Right lung (tissue), 10 donors: ENCODE measurements at places on chromosomes 1 and 21. TPM values are rescaled to one million over a fixed set of nuclear protein-coding genes. Genes with fewer than 3 reads are reported as not detected.

GRCh38 chr1:73500154-73500553, 697.8 kb downstream of the LRRIQ3 start:
- DNase-seq, result no peak

DNA sequence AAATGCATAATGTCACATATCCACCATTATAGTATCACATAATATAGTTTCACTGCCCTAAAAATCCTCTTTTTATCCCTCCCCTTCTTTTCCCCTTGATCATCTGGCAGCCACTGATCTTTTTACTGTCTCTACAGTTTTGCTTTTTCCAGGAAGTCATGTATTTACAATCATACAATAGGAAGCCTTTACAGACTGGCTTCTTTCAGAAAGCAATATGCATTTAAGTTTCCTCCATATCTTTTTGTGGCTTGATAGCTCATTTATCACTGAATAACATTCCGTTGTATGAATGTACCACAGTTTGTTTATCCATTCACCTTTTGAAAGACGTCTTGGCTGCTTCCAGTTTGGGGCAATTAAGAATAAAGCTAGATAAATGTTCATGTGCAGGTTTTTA, 14.3 kb upstream of the WDTC1 start:
- no peak for DNase-seq

- DNase-seq, result no peak
These were observed 157.0 kb upstream of the C21orf91 start for GRCh38 chr21:17976139-17976538.

DNA sequence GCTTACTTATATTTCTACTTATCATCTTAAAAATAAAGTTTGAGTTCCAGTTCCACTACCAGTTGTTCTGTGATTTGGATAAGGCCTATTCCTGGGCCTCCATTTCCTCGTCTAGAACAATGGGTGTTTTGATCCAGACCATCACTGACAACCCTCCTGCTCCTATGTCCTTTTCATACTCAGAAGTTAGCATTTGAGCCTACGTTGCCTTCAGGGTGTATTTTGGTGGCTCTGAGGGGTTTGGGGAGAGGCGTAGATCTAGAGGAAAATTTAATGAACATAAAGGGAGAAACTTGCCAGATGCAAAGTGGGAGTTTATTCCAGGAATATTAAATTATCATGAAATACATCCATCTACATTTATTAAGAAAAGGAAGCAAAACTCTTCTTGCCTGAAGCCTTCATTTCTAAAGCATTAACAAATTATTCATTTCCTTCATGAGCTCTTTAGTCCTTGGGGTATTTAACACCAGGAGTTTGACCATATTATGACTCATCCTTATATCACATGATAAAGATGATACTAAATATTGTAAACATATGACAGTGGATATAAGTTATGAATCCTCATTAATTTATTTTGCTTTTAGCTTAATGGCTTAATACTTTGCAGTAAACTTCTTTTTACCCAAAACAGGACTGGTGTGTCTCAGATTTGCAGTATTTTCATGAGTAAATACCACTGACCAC, 47.2 kb upstream of the SYT14 start:
- no peak for DNase-seq

DNA sequence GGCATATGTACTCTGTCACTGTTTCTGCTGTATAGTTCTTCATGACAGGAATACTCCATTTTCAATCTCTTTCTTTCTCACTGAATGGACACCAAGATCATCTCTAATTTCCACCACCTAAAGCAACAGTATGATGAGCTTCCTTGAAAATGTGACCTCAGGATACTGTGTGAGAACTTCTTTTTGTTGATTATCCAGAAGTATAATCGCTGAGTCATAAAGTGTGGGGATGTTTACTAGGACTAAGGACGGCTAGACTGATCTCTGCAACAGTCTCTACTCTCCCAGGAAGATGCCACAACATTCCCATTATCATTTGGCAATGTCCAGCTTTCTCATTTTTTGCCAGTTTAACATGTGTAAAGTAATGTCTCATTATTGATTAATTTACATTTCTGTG, 70.3 kb downstream of the TNFSF18 start:
- no peak for DNase-seq

DNA sequence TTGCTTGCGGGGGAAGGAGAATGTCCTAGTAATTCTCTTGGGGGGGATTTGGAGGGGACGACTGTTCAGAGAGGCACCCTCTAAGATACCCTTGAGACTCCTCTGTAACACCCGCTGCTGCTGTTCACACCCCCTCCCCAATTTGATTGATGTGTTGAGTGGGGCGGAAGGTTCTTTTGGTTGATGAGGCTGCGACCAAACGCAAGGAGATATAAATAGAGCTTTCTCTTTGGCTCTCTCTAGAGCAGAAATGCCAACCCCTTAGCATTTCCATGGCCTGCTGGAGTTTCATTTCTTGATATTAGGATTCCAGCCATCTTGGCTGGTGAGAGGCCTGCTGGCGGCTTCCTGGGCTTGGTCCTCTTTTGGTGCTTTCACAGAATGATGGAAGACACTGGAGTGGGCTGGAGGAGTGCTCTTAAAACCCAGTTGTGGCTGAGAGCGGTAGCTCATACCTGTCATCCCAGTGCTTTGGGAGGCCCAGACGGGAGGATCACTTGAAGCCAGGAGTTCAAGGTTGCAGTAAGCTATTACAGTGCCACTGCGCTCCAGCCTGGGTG, 2.0 kb downstream of the PIK3CD start:
- DNase-seq, result no peak

DNA sequence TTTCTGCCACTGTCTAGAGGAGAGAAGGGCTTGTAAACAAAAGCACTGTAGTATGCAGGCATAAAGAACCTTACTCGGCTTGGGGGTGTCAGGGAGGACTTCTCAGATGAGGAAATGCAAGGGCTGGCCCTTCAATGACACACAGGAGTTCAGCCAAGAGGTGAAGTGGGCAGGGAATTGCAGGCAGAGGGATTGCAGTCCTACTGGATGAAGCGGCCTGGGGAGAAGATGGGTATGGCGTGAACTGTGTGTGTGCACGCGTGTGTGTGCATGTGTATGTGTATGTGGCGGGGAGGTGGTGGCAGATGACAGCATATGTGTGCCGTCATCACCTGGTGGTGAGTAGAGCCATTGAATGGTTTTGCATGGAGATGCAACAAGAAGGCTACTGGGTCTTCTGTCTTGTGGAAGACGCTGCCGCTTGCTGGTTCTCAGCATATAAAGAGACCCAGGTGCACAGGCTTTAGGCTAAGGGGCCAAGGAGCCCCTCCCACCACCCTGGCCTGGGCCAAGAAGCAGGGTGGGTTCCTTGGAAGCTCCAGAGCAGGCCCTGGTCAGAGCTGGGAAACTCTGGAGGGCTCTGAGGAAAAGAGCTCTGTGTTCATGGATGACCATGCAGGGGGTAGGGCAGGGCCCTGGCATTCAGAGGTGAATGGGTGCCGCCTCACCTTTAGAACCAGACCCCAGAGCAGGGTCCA, 4.1 kb upstream of the EPS8L3 start:
- no peak for DNase-seq

- no peak for DNase-seq
These were observed 15.5 kb upstream of the CITED4 start for GRCh38 chr1:40877698-40878097.

- no peak for DNase-seq
These were observed 25.2 kb downstream of the RCAN1 start for GRCh38 chr21:34589511-34590282.

- DNase-seq, result no peak
These were observed 381.0 kb upstream of the VAMP3 start for GRCh38 chr1:7389906-7390603.

DNA sequence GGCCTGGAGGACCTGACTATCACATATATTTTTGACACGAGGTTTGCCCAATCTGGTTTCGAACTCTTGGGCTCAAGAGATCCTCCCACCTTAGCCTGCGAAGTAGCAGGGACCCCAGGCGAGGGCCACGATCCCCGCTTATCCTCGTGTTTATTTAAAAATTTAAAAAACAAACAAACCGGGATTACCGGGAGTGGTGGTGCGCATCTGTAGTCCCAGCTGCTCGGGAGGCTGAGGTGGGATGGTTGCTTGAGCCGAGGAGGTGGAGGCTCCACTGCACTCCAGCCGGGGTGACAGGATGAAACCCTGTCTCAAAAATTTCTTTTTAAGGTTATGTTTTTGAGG, 452 bp upstream of the EXOSC10 start:
- DNase-seq, result no peak

DNA sequence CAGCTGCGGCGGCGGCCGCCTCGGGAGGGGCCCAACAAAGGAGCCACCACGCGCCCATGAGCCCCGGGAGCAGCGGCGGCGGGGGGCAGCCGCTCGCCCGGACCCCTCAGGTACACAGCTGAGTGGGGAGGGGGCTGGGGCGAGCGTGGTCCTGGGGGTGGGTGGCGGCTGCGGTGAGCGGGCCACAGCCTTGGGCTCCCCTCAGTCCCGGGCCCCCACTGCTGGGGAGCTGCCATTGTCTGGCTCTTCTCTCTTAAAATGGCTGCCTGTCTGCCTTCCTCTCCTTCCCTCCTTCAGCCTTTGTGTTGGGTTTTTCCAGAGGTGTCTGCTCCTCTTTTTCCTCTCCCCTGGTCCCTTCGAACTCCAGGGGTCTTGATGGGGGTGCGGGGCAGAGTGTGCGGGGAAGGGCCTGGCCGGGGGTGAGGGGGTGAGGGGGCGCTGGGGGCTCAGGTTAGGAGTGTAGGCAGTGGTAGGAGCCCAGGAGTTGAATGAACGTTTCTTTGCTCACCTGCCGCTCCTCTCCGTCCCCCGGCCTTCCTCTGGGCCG, 1.7 kb downstream of the ARID1A start:
- DNase-seq, result no peak

DNA sequence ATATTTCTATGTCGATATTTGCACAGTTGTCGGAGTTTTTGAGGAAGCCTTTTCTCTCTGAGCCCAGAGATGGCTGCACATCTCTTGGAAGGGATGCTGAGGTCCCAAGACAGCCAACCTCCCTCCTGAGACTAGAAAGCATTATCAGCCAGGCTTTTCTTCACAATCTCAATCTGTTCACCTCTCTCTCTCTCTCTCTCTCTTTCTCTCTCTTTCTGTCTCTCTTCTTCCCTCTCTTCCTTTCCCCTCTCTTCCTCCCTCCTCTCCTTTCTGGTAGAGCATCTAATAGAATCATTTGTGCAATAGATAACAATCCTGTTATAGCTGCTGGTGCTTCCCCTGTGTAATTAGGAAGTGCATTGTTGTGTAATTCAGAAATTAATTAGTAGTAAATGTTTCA, 131.8 kb downstream of the CAPN8 start:
- no peak for DNase-seq

GRCh38 chr1:115136706-115137105, 47.4 kb upstream of the TSPAN2 start:
- no peak for DNase-seq

DNA sequence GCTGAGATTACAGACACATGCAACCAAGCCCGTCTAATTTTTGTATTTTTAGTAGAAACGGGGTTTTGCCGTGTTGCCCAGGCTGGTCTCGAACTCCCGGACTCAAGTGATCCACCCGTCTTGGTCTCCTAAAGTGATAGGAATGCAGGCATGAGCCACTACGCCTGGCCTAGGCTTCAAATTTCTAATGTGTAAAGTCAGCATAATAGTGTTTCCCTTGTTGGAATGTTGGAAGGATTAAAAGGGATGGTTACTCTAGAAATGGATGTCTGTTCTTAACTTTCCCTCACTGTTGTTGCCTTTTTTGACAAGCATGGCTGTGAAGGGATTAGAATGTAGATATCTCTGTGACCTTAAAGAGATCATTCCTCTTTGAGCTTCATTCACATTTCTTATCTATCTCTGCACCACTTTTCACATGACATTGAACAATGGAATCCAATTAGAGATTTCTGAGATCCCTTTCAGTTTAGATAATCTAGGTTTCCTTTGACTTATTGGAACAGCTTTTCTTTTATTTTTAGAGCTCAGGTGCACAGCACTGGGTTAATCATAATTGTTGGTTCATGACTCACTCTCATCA, 33.7 kb downstream of the NFASC start:
- no peak for DNase-seq

GRCh38 chr1:182003953-182004586, 57.4 kb downstream of the ZNF648 start:
- DNase-seq, result no peak

DNA sequence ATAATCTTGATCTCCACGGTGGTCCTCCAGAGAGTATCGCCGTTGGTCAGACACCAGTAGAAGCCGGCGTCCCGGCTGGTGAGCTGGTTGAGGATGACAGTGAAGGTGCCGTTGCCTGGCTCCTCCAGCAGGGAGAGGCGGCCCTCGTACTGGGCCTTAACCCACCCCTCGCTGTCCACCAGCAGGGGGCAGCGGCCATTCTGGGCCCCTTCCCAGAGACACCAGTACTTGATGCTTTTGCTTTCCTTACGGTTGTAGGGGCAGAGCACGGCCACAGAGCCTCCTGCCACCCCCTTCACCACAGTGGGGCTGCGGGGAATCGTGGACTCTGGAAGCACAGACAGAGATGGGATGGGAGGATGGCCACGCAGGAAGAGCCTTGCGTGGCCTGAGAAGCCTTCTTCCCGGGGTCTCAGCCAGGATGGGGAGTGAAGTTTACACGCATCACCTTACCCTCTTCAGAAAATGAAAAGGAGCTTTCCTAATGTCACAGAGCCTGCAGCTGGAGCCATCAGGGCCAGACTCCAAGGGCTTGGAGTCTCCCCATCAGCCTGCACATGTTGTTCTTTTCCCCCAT, 10.7 kb downstream of the PIGR start:
- DNase-seq, result no peak

DNA sequence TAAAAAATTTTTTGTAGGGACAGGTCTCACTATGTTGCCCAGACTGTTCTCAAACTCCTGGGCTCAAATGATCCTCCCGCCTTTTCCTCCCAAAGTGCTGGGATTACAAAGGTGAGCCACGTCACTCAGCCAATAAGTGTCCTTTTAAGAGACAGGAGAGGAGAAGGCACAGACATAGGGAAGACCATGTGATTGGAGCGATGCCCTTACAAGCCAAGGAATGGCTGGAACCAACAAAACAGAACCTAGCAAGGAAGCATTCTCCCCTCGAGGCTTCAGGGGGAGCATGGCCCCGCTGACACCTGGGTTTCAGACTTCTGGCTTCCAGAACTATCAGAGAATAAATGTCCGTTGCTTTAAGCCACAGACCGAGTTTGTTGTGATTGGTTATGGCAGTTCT, 37.0 kb downstream of the NDUFS5 start:
- DNase-seq, result no peak

The UQCRHL gene
- polyA plus RNA-seq, result 1.8 TPM

The ETS2 gene
- polyA plus RNA-seq, result 162 TPM

The MACF1 gene
- polyA plus RNA-seq, result 476 TPM

The SYDE2 gene
- 14.8 TPM for polyA plus RNA-seq

The HUNK gene
- 7.3 TPM for polyA plus RNA-seq

The NR1I3 gene
- 0.99 TPM for polyA plus RNA-seq

The FMO3 gene
- polyA plus RNA-seq, result 1.7 TPM

The REN gene
- polyA plus RNA-seq, result 0.21 TPM
